ENCODE measurements at places on chromosomes 1 and 21.

DNA sequence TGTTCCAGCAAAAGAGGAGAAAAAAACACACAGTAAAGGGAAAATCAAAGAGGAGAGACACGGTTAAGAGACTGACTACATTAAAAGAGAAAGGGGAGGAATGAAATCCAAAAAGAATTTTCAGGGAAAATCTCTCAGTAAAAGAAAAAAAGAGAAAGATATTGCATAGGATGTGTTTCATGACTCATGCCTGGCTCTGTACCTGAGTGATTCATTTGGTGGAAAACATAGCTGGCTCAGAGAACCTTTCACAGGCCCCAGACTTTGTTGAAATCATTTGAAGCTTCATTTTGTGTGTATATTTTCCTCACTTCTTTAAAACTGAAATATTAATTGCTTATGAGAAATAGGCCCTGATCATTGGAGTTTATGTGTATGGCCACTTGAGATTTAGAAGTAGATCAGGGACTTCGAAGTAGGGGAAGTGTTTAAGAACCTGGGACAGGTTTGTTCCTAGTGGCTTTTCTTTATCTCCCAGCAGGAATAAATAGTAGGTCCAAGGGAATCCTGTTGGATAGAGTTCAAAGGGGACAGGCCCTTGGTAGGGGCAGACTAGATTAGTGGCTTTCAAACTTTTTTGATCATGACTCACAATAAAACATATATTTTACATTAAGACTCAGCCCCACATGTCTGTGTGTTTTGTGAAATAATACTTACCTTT is 239.1 kb upstream of the SGIP1 start:
- DNase-seq = no peak

DNA sequence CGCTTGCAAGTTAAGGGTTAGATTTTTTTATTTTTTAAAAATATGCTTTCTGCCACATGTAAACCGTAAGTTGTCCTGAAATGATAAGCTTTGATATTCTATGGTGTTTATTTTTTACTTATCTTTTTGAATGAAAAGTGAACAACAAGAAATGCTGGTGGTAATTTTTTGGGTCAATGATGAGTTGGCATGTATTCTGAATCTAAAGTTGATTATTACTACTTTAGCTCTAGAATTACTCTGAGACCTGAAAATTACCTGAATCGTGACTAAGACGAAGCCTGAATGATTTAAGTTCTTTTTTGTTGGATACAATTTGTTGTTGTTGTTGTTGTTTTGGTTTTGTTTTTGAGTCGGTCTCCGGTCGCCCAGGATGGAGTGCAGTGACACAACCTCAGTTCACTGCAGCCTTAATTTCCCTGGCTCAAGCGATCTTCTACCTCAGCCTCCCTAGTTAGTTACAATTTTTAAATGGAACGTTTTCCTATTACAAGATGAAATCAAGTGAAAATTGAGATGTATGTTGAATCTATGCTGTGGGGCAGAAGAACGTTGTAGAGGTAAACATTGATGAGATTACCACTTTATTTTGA is 941 bp downstream of the RABGGTB start:
- DNase-seq = no peak

DNA sequence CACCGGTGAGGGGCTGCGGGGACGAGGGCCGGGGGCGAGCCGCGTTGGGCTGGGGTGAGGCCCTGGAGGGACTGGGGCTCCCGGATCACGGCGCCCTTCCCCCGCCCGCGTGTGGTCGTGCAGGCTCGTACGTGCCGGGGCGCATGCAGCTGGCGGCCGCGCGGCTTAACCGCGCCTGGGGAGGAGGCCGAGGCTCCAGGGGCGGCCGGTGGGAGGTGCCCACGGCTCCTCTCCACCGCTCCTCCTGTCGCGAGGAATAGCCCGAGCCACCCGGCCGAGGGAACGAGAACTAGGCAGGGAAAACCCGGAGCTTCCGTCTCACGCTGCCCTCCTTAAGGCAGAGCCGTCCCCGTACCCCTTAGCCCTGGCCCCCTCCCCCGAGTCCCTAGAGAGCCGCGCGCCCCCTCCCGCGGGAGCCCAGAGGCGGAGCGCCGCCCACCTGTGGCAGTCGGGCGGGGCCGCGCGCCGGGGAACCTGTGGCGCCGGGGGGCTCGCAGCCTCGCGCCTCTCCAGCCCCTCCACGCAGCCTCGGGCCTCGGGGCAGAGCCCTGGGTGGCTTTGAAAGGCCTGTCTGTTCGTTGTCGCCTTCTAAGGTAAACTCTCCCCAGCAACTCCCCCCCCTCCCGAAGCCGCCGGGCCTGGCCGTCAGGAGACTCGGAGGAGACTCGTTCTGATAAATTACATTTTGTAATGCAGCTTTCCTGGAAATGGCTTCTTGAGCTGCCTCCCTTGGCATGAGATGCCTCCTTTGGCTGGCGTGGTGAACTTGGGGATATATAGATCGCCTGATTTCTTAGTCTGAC is 746 bp downstream of the AK4 start:
- peak; percentile 44 for DNase-seq

GRCh38 chr1:186212568-186213224 is 162.4 kb downstream of the TPR start:
- DNase-seq = peak; percentile 92

DNA sequence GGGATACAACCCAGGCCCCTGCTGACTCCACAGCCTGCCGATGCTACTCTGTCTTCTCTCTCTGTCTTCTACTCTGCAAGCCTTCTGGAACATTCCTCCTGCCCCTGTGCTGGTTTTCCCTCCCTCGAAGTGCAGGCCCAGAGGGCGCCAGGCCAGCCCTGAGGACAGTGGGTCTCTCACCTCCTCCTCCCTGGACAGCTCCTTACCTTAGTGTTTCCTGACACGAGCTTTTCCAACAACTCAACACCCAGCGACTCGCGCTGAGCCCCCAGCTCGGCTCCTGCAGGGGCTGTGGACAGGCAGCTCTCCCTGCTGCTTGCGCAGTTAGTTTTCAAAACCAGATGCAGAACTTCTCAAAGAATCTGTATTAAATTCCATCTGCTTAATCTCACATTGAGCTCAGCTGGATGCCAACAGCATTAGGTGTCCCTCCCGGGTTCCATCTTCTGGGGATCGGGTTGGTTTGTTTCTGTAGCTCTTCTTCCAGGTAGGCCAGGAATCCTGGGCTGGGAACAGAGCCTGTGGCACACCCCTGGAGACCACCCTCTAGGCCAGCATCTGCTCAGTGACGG is 54.2 kb downstream of the PTPRU start:
- DNase-seq = no peak

GRCh38 chr1:209383907-209384709 is 199.4 kb upstream of the CAMK1G start:
- no peak for DNase-seq

DNA sequence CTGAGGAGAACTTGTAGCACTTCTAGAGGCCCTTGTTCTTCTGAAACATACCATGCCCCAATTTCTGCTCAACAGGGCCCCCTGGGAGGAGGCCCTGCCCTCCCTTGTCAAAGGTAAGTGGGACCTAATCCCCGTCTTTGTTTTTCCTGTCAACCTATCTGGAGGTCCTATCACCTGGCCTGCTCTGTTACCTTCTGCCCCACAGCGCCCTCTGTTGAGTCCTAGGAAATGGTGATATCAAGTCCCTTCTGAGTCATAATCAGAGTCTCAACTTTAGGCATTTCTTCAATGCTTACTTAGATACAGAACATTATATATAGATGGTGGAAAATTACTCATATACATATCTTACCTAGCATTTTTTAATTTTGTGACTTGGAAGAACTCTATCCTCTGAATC is 28.2 kb upstream of the FCRL4 start:
- no peak for DNase-seq

GRCh38 chr1:100347009-100347966 is 5.0 kb upstream of the CDC14A start:
- no peak for DNase-seq

GRCh38 chr21:46125846-46126301 is 28.0 kb downstream of the COL6A2 start:
- no peak for DNase-seq

- no peak for DNase-seq
These were observed 65.6 kb downstream of the NTPCR start for GRCh38 chr1:233015965-233016364.

- no peak for DNase-seq
These were observed 19.0 kb upstream of the MPC2 start for GRCh38 chr1:167955915-167956314.

DNA sequence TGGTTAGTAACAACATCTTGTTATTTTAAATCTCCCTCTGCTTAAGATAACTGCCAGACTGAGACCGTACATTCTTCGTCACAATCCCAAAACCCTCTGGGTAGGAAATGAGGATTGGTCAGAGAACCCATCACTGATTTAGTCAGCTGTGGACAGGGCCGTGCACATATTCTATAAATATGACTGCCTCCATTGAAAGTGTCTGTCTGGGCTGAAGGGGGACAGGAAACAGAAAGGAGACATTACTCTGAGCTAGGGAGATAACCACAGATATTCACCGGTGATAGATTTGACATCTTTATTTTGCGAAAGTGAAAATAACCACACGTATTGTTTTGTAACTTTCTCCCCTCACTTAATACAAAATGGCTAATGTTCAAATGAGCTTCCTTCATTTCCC is 36.9 kb upstream of the ST6GALNAC5 start:
- no peak for DNase-seq

Data from lung (tissue), 17 donors.